ENCODE measurements at places on chromosomes 16 and 17.

GRCh38 chr16:49498264-49498663 lies 124.7 kb downstream of the C16orf78 start:
- no peak for DNase-seq

GRCh38 chr17:75893305-75894048 lies 3.3 kb downstream of the TRIM65 start:
- DNase-seq = no peak

- no peak for DNase-seq
Observed at GRCh38 chr16:55439101-55439690, 39.8 kb upstream of the MMP2 start.

DNA sequence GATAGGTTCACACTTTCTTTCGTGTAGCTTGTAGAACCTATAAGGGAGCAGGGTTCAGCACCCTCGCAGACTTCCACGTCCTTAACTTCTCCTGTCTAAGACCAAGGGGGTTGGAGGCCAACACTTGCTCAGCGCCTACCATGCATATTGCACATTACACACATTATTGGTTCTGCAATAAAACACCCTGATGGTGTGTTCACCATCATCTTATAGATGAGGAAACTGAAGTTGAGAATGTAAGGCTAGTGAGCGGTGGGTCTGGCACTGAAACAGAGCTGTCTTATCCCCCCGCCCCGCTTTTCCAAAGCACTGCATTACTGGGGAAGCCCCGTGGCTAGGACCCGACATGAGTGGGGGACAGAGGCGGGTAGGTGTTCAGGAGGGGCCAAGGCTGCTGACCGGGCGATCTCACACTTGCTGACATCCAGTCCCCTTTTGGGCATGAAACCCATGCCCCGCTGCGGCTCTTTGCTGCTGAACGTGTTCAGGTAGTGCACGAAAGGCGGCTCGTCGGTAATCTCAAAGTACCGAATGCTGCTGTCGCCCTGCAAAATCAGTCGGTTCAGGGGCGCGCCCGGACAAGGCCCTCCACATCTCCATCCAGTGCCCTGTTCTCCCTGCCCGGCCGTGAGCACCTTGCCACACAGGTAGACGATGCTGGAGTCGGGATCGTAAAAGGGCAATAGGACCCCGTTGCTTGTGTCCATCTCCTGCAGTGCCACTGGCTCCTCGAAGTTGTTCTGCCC lies 6.2 kb downstream of the CORO6 start:
- no peak for DNase-seq

DNA sequence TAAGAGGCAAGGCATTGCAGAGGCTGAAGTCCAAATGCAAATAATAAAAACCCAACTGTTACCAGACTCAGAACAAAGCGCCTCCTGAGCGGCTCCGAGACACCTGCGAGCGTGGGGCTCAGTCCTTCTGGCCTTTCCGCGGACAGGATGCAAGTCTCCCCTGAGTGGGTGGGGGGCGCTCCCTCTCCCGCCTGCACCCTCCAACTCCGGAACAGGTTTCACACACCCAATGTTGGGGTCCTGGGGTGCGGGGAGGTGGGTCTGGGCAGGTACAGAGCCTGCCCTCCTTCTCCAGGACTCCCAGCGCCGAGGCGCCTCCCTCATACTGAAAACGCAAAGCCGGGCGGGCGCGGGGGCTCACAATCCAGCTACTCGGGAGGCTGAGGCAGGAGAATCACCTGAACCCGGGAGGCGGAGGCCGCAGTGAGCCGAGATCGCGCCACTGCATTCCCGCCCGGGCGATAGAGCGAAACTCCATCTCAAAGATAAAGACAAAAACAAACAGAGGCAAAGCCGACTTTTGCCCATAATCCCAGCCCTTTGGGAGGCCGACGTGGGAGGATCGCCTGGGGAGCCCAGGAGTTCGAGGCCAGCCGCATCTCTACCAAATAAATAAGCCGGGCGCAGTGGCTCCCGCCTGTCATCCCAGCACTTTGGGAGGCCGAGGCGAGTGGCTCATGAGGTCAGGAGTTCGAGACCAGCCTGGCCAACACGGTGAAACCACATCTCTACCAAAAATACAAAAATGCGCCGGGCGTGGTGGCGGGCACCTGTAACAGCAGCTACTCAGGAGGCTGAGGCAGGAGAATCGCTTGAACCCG lies 893 bp downstream of the GINS2 start:
- no peak for DNase-seq

- DNase-seq = no peak
Observed at GRCh38 chr17:38729886-38730525, at the start of gene CISD3. TSS of gene CISD3 (plus strand) at chr17:38730341. CDS start at chr17:38730359, 18 bp downstream.

DNA sequence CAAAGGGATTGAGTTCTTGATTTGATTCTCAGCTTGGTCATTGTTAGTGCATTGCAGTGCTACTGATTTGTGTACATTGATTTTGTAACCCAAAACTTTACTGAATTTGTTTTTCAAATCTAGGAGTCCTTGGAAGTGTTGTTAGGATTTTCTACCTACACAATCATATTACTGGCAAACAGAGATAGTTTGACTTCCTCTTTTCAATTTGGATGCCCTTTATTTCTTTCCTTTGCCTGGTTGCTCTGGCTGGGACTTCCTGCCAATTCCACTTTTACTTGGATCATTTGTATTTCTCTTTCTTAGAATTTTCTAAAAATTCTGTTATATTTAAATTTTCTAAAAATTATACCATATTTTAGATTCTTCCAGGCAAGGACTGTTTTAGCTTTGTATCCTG lies 151.1 kb downstream of the FTO start:
- no peak for DNase-seq

DNA sequence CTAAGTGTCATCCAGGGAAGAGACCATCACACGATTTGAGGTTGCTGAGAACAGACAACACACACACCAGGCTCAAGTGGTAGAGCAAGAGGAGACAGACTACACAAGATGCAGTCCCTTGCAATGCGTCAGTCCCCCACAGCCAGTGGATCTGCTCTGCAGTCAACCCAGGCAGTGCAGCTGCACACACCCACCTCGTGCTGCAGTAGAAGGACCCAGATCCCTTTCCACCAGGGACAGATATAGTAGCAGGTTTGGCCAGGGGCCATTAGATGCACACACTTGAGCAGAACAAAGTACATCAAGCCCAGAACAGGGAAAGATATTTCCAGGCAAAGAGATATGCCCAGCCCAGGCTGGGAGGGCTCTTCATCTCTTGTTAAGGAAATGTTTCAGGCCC lies 112.9 kb downstream of the GRIN2A start:
- no peak for DNase-seq

Data from cerebellar nuclear complex (tissue), 1 donor.